Fibroblast of the aortic adventitia (primary cell): ENCODE measurements at places on chromosomes 11 and 22. TPM values are rescaled to one million over a fixed set of nuclear protein-coding genes. Genes with fewer than 3 reads are reported as not detected.

DNA sequence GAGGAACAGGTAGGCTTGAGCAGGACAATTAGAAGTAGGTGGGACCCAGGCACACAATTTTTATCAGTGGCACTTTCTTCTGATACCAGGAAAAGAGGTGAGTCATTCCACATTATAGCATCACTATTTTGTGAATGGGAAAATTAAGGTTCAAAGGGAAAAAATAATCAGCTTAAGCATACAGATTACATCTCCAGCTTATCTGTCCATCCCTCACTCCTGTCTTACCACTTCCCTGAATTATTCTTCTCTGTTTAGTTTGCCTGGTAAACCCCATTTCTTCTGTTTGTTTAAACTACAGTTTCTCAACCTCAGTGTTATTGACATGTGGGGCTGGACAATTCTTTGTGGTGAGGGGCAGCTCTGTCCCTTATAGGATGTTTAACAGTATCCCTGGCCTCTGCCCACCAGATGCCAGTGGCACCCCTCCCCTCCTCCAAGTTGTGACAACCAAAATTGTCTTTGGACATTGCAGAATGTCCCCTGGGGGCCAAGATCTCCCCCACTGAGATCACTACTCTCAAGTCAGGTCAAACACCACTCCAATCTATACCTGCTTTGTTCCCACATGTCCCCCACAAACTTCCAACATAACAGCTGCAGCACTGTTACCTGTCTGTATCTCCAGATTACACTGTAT lies 8.5 kb upstream of the XBP1 start:
- DNase-seq = no peak

GRCh38 chr11:82384308-82384707 lies 349.4 kb downstream of the FAM181B start:
- no peak for DNase-seq

Gene APOL5
- total RNA-seq = not detected in 2 replicates

DNA sequence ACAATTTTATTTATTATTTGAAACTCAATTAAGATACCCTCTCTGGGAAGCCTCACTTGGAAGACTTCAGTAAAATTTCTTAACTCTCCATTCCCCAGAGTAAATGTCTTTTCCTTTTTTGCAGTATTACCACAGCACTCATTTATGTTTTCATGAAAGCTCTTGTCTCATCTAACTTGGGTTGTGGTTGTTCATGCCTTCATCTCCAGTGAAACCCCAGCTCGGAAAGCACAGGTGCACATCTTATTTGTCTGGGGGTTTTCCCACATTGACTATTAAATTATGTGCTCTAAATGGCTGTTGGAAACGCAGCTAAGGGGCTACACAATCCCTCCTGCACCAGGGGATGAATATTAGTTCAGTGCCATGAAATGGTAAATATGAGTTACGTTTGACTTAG lies 954.2 kb upstream of the RAG2 start:
- DNase-seq = no peak

GRCh38 chr11:14644226-14645014 lies 816 bp downstream of the PDE3B start:
- peak; percentile 14 for DNase-seq

DNA sequence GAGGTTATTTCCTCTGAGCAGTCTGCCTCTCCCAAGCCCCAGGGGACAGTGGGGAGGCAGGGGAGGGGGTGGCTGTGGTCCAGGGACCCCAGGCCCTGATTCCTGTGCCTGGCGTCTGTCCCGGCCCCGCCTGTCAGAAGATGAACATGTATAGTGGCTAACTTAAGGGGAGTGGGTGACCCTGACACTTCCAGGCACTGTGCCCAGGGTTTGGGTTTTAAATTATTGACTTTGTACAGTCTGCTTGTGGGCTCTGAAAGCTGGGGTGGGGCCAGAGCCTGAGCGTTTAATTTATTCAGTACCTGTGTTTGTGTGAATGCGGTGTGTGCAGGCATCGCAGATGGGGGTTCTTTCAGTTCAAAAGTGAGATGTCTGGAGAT lies 3.1 kb downstream of the PIM3 start:
- DNase-seq = no peak

DNA sequence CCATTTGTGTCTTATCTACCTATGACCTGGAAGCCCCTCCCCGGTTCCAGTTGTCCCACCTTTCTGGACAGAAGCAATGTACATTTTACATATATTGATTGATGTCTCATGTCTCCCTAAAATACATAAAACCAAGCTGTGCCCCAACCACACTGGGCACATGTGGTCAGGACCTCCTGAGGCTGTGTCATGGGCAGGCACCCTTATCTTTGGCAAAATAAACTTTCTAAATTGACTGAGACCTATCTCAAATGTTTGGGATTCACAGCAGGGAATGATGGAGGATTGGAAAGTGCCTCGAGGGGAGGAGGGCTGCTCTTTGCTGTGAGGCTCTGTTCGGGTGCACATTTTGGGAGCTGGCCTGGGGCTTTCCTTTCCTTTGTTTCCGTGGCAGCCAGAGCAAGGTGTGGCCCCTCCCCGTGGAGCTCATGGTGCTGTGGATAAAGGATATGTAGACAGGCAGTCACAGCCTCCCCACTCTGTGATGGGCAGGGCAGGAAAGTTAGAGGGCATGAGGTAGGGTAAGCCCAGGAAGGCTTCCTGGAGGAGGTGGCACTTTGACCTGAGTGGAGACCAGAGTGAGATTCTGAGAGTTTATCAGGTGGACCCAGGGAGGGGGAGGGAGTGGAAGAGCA lies 615.6 kb downstream of the TBC1D22A start:
- no peak for DNase-seq

DNA sequence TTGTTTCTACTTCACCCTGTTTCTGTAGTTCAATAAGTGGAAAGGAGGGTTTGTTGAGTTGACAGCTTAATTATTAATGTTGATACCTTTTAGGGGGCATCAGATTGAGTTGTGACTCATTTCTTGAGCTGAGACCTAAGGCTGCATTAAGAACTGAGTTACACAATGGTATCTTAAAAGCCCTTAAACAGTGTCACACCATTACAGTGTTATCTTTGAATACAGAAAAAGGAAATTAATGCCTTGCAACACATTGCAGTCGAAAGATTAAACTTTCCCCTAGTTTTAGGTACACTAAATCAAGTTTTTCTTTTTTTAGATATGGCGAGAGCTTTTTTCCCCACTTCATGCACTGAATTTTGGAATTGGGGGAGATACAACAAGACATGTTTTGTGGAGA lies 16.7 kb downstream of the PAFAH1B2 start:
- DNase-seq = no peak

Gene MIAT
- total RNA-seq = 0.72 and 2.0 TPM in 2 replicates

GRCh38 chr11:67463186-67463585 lies 5.9 kb downstream of the TMEM134 start:
- DNase-seq = no peak

DNA sequence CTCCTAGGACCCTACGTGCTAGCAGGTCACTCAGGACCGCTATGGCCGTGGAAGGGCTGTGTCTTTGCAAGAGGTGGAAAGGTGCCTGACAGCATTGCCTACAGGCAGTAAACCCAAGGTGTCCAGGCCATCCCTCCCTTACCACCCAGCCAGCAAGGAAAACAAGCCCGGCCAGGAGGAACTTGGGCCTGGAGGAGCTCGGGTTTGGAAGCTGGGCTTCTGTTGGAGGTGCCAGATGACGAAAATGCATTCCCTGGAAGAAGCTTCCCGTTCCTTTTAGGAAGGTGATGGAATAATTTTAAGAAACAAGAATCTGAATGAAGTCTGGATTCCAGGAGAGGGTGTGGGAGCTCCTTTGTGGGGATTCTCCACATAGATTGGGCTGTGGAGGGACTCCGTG lies 23.6 kb downstream of the FBLN1 start:
- no peak for DNase-seq

GRCh38 chr11:75766443-75767227 lies 1.9 kb upstream of the DGAT2 start:
- no peak for DNase-seq

Gene MYO7A
- total RNA-seq = 0.33 and 0.45 TPM in 2 replicates

Gene RRAS2
- 83.0 and 95.6 TPM in 2 replicates for total RNA-seq

GRCh38 chr22:33427461-33427860 lies 369.3 kb upstream of the SYN3 start:
- DNase-seq = no peak

- DNase-seq = peak; percentile 43
Measured at GRCh38 chr11:69700278-69701140, 3.3 kb downstream of the FGF19 start.

GRCh38 chr11:92955860-92956259 lies 13.6 kb upstream of the MTNR1B start:
- no peak for DNase-seq

DNA sequence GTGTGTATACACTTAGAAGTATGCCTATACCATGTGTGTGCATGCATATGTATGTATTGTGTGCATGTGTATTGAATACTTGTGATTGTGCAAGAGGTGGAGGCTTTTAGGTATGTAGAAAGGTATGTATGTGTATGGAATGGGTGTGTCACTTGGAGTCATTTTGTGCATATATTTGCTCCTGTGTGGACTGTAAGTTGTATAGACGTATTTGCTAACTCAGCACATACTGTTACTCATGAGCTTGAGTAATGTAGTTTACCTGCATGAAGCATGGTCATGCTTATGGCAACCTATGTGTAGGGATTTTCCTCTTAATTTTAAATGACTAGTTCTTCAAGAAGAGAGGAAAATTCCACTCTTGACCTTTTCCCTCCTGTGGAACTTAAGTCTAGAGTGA lies 507.6 kb upstream of the LARGE1 start:
- no peak for DNase-seq

Gene CACNA1I
- total RNA-seq = under 0.01 and 0.08 TPM in 2 replicates

Gene SAA4
- 0.27 TPM in 1 of 2 replicates, not detected in the other for total RNA-seq

DNA sequence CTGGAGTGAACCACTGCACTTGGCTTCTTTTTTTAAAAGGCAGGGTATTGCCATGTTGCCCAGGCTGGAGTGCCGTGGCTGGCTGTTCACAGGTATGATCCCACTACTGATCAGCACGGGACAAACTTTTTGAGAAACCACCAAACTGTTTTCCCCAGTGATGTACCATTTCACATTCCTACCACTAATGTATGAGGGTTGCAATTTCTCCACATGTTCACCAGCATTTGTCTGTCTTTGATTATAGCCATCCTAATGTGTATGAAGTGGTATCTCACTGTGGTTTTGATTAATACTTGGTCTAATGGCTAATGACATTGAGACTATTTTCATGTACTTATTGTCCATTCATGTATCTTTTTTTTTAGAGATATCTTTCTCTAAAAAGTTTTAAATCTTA lies 41.5 kb upstream of the EP300 start:
- DNase-seq = peak; percentile 6

DNA sequence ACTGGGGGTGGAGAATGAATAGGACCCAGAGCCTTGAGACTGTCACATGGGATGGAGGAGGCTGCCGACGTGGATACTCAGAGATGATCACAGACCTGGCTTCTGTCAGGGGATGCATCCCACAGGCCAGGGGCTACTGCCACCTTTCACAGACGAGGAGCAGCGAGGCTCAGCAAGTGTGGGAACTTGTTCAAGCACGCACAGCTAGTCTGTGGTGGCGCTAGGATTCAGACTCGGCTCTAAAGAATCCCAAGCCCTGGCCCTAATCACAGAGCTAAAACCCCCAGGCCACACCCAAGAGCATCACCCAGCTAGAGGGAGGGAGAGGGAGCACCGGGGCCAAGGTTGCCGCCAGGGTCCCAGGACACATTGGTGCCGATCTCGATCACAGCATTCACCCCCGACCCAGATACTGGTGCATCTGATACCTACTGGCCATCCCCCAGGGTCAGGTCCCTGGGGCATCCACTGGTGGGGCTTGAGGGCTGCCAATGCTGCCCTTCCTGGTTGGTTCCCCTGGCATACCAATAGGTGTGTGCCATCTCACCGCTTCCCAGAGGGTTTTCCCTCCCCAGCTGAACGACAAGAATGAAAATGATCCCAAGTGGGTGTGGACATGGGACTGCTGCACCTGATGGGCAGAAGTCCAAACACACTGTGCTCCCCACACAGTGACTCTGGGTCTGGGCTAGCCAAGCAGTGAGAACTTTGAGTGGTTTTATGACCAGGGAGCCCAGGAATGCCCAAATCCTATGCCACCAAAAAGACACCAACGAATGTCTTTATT lies 6.2 kb downstream of the CHST1 start:
- DNase-seq = no peak

- peak; percentile 93 for DNase-seq
Measured at GRCh38 chr11:61969838-61970662, 2.6 kb upstream of the FTH1 start.

- DNase-seq = peak; percentile 78
Measured at GRCh38 chr11:123187665-123188507, 7.2 kb downstream of the CLMP start.

DNA sequence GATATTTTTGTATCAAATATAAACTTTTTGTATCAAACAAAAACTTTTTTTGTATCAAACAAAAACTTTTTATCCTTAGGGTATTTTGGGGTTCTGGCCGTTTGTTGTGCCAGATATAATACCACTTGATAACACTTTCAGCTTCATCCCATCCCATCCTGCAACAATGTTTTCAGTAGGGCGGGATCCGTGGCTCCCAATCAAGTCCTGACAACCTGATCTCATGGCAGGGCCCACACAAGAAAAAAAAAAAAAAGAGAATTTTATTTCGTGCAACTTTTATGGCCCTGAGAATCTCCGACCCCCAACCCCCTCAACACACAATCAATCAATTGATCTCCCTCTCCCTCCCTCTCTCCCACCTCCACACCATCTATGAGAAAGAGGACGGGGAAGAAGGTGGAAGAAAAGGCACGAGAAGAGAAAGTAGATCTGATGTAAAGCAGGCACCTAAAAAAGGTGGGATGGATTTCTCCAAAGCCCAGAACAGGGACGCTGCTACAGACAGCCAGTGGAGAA lies 4749.6 kb upstream of the OR11H1 start:
- DNase-seq = no peak

Gene PRAME
- 0.54 TPM in 1 of 2 replicates, not detected in the other for total RNA-seq

GRCh38 chr11:128942817-128943427 lies at the start of gene TP53AIP1:
TSS of gene TP53AIP1 (minus strand) at chr11:128942871. CDS start at chr11:128937818, 5,053 bp downstream.
- DNase-seq = no peak

Gene SPA17
- 3.9 and 9.1 TPM in 2 replicates for total RNA-seq

GRCh38 chr11:41609511-41609910 lies 150.1 kb upstream of the LRRC4C start:
- no peak for DNase-seq

GRCh38 chr11:83361831-83362230 lies 75.7 kb upstream of the CCDC90B start:
- no peak for DNase-seq

DNA sequence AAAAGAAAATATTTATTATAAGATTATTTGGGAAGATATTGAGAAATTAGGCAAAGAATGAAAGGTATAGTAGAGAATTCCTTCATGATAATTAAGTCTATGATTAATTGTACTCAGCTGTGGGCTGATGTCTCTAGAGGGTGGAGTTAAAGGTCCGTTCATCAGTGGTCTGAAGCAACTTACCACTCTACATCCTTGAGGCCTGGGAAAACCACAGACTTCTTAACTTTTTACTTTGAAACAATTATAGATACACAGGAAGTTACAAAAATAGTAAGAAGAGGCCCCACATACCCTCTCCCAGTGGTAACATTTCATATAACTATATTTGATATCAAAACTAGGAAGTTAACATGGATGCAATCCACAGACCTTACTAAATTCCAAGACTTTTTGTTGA lies 167.0 kb upstream of the NECTIN1 start:
- no peak for DNase-seq
